CD8-positive, alpha-beta T cell (primary cell): ENCODE measurements at places on chromosomes 5 and 9. TPM values are rescaled to one million over a fixed set of nuclear protein-coding genes. Genes with fewer than 3 reads are reported as not detected.

Gene IL3
- not detected for total RNA-seq

Gene TAF11L7
- total RNA-seq: not detected

Gene C9orf50
- 0.19 TPM for total RNA-seq

Gene HNRNPAB
- total RNA-seq: 76.2 TPM

Gene OR1J2
- not detected for total RNA-seq

Gene GOLPH3
- total RNA-seq: 48.3 TPM

Gene VDAC1
- total RNA-seq: 71.1 TPM

Gene FAM53C
- total RNA-seq: 99.9 TPM

Gene WWC1
- total RNA-seq: not detected

DNA sequence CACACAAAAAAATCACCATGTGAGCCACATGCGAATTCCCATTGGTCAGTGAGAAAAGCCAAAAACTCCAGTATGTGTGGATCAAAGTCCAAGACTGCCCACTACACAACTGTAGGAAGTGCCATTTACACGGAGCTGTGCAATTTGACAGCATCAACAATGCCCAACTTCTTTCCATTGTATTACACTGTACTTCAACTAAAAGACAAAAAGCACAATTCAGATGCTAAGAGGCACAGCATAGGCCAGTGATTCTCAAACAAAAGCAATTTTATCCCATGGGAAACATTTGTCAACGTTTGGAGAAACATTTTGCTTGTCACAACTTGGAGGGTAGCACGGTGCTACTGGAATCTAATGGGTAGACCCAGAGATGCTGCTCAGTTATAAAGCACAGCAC lies 39.8 kb downstream of the IARS1 start:
- no peak for DNase-seq

DNA sequence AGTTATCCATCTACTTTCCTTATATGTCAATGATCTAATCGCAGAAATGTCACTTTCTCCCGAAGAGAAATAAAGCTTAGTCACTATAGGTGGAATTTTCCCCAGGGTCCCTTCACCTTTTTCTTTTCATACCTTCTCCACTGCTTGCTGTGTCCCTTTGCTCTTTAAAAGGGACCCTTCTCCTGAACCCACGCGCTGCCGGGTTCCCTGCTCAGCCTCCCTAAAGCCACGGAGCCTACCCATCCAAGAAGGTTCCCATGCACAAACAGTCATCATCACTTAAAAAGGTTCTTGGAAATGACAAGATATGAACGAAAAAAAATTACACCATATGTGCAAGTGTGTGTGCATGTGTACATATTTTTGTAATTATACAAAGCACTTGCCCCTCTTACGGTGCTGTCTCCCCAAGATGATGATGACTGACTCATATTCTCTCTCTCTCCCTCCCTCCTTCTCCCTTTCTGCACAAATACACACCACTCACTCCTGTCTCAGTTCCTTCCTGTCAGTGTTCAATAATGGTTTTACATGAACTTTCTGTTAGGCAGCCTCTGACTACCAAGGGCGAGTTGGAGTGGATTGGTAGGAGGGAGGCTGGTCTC lies 1.5 kb upstream of the PTPRD start:
- no peak for DNase-seq

- DNase-seq: no peak
These were observed 554 bp downstream of the RPS23 start for GRCh38 chr5:82277613-82277986.

DNA sequence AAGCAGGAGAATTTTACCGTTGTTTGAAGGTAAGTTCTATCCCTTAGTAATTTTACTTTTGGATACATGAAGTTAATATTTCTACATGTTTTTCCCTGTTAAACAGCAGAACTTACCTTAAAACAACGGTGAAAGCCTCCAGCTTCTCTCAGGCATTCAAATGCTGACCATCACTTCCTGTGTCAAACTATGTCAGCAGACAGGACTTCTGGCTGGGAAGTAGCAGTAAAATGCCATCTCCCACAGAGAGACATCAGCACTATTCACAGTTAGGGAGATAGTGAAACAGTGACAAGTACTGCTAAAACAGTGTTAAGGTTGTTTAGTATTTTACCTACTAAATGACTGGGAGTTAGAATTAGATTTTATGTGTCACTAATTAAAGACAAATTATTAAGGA lies 34.2 kb upstream of the GOLGA1 start:
- no peak for DNase-seq

GRCh38 chr5:10590226-10590999 lies 26.5 kb downstream of the ANKRD33B start:
- DNase-seq: no peak

GRCh38 chr5:100520348-100520747 lies 14.8 kb upstream of the FAM174A start:
- no peak for DNase-seq

DNA sequence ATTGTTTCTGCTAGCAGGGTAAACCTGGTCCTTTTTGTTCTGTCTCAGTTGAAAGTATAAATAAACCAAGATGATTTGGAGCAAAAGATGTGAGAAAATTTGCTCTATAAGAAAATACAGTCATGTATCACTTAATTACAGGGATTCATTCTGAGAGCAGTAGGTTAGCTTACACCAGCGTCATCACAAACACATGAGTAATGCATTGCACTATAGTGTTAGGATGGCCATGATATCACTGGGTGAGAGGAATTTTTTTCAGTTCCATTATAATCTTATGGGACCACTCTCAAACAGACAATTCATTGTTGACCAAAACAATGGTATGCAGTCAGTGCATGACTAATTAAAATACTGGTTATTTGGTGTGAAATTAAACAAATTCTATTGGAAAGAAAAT lies 430.9 kb downstream of the CHSY3 start:
- no peak for DNase-seq

DNA sequence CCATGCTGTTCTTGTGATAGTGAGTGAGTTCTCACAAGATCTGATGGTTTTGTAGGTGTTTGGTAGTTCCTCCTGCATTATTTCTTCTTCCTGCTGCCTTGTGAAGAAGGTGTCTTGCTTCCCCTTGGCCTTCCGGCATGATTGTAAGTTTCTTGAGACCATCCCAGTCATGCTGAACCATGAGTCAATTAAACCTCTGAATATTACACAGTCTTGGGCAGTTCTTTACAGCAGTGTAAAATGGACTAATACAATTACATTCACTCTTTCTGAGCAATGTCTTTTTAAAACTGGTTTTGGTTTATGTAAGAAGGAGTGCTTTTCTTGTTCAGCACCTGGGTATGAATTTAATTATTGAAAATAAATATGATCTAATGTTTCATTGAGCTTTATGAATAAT lies 50.7 kb upstream of the ARRDC3 start:
- no peak for DNase-seq

GRCh38 chr5:61631438-61631941 lies 299.4 kb downstream of the ZSWIM6 start:
- no peak for DNase-seq

DNA sequence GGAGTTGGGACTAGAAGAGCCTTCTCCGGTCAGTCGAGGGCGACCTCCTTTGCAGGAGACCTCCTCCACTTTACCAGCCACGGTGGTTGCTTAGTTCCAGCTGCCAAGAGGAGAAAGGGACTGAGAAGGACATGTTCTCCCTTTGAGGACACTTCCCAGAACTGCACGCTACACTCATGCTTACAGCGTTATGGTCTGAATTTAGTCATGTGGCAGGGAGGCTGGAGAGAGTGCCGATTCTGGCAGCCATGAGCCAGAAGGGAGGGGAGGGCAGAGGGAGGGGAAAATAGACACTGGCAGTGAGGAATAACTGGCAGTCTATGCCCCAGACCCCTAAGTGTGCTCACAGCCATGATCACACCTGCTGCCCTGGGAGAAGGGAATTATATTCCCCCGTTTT lies 47.8 kb downstream of the TSPAN17 start:
- DNase-seq: no peak

DNA sequence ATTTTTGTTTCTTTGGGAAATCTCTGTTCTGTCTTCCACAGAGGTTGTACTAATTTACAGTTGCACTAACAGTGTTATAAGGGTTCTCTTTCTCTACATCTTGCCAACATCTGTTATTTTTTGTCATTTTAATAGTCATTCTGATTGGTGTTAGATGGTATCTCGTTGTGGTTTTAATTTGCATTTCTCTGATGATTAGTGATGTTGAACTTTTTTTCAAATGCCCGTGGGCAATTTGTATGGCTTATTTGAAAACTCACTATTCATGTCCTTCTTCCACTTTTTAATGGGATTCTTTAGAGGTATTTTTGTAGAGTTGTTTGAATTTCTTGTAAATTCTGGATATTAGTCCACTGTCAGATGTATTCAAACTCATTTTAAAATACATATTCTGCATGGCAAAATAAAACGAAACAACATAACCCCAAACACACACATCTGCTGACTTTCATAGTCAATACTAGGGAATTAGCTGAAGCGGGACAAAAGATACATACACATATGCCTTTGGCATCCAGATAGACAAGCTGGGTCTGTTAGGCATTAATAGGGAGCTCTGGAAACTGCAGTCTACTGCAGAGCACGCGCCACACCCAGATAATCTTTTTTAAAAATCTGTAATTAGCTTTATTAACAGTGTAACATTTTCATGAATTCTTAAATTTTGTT lies 5.8 kb upstream of the SPATA31C2 start:
- DNase-seq: no peak

- no peak for DNase-seq
These were observed 499.3 kb downstream of the SPOCK1 start for GRCh38 chr5:136999787-137000186.

GRCh38 chr9:93024986-93025630 lies 33.4 kb upstream of the SUSD3 start:
- DNase-seq: no peak

- no peak for DNase-seq
These were observed 26.6 kb upstream of the AKNA start for GRCh38 chr9:114414346-114414745.

GRCh38 chr5:26432386-26432785 lies 606.0 kb downstream of the CDH9 start:
- DNase-seq: no peak

DNA sequence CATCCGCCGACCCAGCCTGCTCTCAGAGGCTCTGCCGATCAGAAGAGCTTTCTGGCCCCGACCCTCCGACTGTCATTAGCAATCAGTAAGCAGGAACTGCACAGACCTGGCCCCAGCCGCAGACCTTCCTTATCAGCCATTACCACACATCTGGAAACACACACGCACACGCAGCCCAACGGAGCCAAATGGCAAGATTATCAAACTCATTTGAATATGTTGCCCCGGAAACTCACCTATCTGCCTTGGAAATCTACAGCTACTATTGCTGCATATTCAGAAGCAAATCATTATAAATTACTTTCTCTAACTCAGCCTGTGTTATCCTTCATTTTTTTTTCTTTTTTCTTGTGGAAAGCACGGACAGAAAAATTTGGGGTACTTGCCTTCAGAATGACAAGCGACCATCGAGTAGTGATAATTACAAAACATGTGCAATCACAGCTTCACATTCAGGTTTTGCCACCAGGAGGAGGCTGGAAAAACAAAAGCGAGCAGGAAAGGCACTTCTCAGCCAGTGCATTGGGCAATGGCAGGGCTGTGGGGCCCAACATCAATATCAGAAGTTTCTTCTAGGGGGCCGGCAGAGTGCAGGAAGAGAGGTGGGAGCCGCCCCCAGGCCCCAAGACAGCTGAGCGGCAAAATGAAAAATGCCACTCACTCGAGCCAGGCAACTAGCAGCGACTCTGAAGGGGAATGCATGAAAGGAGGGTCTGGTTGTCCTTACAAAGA lies 122.3 kb downstream of the VAV2 start:
- DNase-seq: no peak

DNA sequence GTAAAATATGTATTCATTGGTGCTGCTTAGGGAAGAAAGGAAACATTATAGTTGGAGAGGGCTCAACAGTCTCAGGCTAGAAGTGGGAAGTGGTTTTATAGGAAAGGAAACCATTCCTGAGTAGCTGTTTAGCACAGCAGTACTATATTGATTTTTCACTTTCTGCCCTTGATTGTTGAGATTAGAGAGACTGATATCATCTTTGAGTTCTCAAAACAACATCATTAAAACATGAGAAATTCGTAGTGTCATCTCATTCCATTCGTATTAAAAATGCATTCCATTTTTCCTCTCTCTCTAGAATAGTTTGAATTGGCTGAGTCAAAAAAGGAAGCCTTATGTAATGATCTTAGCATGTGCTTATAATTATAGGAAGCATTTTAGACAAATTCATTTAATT lies 14.1 kb downstream of the POLR3G start:
- no peak for DNase-seq

DNA sequence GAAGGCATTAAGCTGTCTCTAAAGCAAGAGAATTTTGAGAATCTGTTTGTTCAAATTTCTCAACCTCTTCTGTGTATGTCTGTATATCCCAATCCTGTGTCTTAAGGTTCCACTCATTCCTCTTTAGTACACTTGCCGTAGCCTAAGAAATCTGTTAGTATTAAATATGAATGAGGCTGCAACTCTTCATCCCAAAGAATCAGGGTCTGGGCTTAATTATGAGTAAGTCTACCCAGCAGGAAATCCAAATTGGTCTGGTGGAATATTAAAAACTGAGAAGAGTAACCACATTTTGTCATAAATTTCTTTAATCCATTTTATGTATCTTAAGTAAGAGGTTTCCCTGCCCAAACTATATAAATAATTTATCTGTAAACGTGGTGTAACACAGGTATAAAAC lies 1171.2 kb downstream of the CDH12 start:
- no peak for DNase-seq

- no peak for DNase-seq
These were observed 12.4 kb downstream of the GZMK start for GRCh38 chr5:55036477-55036876.

DNA sequence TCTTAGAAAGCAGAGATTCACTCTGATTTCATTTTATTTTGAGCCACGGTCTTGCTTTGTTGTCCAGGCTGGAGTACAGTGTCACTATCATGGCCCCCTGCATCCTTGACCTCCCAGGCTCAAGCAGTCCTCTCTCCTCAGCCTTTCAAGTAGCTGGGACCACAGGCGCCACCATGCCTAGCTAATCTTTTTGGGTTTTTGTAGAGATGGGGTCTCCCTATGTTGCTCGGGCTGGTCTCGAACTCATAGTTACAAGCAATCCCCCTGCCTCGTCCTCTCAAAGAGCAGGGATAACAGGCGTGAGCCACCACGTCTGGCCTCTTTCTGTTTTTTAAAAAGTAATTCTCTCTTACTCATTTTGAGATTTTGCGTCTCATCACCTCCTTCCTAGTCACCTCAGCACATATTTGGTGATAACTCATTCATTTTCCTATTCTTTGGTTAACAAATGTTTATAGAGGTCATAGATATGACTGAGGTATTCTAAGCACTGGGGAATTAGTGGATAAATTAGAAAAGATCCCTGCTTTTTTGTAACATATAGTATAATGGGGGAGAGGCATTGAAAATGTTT lies 10.8 kb upstream of the DCP2 start:
- DNase-seq: no peak
